ENCODE measurements at places on chromosomes 2 and 18.

DNA sequence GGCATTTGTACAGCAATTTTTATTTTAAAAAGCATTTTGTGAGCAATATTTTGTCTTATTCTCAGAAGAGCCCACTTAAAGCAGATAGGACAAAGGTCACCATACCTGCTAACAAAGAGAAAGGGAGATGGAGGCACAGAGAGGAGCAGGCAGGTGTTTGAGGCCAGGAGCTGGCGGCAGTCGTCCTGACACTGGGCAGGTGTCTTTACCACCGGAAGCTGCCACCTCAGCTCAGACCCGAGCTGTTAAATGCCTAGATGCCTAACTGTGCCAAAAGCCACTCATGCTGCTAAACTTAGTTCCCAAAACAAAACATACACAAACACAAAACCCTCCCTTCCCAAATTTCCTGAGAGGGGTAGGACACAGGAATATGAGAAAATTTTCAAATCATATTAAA is 120.9 kb downstream of the CNTNAP5 start:
- no peak for DNase-seq

DNA sequence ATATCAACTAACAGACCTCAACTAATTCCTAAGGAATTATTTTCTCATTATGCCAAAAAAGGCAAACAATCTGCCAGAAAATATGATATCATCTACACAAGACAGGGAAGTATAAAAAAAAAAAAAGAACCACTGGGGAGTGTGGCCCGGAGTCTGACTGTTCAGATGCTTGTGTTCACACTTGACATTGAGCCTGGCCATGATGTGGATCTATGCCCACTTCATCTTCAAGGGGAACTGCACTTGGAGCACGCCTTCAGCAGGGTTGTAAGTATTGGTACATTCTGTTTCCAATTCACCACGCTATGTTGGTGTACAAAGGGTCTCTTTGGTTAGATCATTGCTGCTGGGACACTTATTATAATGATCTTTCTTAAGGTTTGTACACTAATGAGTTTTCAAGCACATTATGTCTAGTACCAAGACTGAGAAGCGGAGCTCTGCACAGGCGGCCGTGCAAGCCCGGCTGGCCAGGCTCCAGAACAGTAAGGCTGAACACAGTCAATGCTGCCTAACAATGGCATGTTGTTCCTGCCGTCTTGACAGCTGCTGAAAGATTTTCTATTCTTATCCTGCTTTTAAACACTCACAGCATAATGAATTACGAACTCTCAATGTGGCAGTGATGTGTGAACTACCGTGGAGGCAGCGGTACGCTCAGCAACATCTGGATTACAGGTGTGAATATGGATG is 788.4 kb upstream of the SOX11 start:
- DNase-seq = no peak

DNA sequence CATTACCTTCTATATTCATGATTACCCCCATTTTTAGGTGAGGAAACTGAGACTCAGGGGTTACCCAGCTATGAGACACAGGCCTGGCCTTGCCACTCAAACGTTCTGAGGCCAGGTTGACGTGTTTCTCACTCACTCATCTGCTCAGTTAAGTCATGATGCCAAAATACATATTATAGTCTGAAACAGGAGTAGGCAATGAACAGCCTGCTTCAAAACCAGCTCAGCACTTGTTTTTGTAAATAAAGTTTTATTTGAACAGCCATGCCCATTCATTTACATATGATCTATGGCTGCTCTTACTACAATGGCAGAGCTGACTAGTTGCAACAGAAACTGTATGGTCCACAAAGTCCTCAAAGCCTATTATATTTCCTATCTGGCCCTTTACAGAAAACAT is 74.1 kb upstream of the SMAD2 start:
- DNase-seq = no peak

GRCh38 chr2:2000018-2000723 is 255.9 kb upstream of the PXDN start:
- DNase-seq = no peak

DNA sequence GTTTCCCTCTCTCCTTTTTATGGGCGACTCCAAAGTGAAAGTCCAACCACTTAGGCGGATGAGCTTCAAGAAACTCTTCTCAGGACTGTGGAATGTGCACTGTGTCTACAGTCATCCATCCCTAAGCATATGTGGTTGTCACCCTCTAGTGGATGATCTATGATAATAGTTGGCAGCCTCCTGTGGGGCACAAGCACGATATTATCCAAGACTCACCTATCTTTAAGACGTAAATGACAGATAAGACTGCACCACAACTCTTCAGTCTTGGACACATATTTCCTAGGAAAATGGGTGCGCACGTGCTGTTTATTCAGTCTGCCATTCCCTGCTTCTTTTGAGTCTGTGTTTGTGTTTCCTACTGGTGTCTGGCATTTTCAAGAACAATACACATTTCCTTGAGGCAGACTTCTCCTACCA is 145.5 kb upstream of the CTAGE1 start:
- peak; percentile 88 for DNase-seq

- peak; percentile 85 for DNase-seq
These were observed 213.4 kb downstream of the CDH20 start for GRCh38 chr18:61546590-61546989.

- peak; percentile 54 for DNase-seq
These were observed 65.6 kb upstream of the RFX8 start for GRCh38 chr2:101540518-101540917.

GRCh38 chr2:188369365-188369764 is 77.7 kb downstream of the GULP1 start:
- DNase-seq = peak; percentile 49

DNA sequence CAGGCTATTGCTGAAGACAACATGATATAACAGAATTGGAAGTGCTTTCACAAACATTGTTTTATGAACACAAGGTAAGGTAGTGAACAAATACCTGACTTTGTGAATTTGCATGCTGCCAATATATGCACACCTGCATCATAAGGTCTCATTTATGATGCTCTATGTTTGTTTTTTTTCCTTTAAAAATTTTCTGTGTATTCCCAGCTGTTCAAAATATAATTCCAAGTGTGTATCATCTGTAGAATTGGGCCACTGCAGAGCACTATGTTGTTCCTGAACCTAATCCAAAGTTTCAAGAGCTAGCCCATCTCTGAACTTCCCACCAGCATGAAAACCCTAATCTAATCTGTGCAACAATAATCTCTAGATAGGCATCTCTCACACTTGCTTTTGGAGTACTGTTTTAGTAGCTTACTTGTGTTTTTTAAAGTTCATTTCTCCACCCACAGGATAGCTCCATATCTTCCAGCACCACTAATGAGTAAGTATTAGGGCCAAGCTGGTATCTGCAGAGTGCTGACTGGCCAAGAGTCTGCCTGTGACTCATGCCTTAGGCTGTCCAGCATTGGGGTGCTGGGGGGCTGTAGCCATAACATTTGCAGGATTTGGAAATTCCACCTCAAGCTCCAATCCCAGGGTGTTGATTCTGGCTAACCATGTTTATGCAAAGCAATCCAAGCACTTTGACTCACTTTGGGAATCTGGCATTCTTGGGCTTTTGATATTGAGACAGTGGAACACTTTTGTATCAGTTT is 208.2 kb upstream of the REV1 start:
- DNase-seq = peak; percentile 98

- DNase-seq = no peak
These were observed 333.1 kb downstream of the DSEL start for GRCh38 chr18:67183398-67183797.

- DNase-seq = no peak
These were observed 48.5 kb downstream of the IL1R2 start for GRCh38 chr2:102040229-102040628.

DNA sequence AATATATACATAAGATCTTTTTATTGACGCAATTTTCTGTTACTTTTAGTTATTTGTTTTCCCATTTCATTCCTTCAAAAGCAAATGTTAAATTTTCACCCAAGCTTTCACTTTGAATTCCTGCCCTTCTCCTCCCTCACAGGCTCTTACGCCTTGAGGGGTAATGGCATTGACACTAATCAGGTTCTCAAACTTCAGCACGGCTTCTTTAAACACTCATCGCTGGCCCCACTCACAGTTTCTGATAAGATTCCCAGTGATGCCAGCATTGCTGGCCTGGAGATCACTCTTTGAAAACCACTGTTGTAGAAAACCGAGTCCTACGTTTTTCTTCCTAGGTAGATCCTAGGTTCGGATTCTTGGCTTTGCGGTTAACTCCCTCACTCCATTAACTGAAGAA is 105.6 kb upstream of the EPB41L3 start:
- DNase-seq = no peak

GRCh38 chr2:96344011-96344410 is 8.4 kb downstream of the NCAPH start:
- no peak for DNase-seq

DNA sequence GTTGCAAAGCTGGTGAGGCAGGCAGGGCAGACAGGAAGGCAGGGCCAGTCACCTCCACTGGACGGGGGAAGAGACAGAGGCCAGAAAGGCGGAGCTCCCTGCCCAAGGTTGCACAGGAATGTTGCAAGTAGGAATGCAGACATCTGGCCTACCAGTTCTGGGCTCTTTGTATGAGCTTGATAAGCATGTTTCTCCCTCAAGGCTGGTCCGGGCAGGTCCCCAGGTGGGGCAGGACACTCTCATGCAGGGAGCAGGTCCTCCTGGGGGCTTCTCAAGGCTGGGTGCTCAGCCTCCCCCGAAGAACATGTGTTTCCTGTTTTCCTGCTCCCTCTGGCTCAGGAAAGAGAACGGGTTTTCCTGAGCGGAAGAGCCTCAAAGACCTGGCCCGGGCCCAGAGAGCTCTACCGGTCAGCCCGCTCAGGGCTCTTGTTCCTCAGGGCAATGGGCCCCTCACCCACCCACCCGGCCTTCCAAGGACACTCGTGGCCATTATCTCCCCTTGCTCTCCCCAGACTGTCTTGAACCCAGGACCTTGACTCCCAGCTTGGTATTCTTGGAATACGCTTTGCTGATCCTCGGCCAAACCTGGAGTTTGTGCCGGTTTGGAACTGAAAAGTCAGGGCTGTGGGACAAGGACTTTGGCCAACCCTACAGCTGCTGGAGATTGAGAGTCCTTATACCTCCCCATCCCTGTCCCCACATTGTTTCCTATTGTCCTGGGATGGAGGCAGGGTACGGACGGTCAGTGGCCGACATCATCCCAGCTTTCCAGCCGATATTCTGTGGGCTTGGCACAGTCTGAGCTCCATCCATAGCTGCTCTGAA is 87.7 kb upstream of the HAAO start:
- no peak for DNase-seq

DNA sequence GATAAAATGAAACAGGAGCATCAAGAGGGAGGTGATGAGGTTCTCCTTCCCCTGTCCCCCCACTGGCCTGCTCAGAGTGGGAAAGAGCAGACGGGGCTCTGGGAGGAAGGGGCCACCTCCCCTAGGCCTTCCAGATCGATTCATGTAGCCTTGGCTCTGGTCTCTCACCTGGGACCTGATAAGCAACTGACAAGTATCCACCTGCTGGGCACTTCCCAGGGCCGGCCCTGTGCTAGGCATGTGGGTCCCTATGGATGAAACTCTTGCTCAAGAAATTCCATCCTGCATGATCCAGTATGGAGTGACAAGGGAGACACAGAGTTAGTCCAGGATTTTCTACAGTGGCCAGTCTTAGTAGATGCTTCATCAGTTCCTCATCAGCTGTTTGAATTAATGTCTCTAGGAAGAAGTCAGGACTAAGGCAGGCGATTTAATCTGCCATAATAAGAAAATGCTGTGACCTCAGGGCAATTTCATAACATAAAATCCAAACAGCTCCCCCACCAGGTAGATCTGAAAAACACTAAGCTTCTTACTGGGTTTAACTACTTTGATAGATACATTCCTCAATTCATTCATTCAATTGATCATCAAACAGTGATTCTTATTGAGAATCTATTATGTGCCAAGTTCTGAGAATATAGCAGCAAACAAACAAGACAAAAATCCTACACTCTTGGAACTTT is 44.7 kb upstream of the ZFP36L2 start:
- no peak for DNase-seq

Measured in fibroblast of upper back skin (primary cell).